ENCODE measurements at places on chromosomes 12 and 14. TPM values are rescaled to one million over a fixed set of nuclear protein-coding genes. Genes with fewer than 3 reads are reported as not detected.

DNA sequence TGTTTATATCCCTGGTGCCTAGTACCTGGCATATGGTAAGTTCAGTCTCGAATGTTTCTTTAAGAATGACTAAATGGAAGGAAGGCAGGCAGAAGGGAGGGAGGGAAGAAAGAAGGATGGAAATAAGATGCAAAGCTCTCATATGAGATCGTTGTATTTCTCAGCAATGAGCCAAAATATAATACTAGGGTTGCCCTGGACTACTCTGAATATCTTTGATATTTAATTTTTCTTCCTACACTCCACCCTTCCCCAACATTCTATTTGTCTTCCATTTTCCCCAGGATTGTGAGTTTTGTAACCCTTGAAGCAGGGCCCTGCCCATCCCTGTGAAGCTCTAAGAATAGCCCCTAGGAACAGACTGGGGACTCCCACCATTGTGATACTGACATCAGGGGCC is 43.9 kb downstream of the GUCY2C start:
- no peak for DNase-seq

GRCh38 chr14:88463318-88463717 is 77.9 kb downstream of the SPATA7 start:
- DNase-seq, result no peak

DNA sequence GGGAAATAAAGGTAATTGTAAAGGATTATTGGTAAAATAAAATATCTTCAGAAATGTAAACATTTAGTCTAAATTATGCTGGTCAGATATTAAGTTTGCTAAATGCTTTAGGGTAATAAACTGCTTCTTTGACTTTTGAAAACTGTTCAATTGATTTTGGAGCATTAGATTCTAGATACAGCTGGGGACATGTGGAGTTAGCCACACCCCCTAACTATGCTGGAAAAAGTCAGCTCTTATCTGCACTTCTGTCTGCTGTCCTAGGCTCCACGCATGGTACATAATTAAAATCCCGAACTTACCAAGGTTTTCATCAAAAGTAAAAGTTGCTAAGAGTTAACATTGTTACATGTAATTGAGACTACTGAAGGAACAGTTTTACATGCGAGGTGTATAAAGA is 78.8 kb downstream of the ITPR2 start:
- no peak for DNase-seq

GZMH gene
- not detected for total RNA-seq

GRCh38 chr14:79037593-79037992 is 867.4 kb downstream of the NRXN3 start:
- no peak for DNase-seq

SYNDIG1L gene
- total RNA-seq, result not detected

EML5 gene
- total RNA-seq, result 1.1 TPM

All from kidney epithelial cell (primary cell).